NCI-H1436 treated with DMSO at 0.1 percent for 48 hours (cell line): ENCODE measurements at places on chromosomes 5 and 9.

DNA sequence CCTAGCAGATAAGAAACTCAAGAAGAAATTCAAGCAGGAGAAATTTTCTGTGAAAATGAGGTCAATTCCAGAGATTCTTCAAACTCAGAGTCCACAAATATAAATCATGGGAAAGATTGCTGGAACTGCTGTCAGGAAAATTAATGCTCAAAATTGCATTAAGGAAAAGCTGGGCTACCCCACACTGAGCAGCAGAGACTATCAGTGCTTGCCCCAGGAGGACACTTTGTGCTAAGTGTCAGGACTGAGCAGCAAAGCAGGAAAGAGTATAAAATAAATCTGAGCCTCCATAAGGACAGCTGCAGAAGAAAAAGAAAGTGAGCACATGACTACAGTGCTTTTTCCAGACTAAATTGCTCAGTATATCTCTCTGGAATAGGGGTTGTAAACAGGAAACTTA lies 81.6 kb downstream of the RGS7BP start:
- no peak for DNase-seq

- DNase-seq, result no peak
These were observed 64.3 kb downstream of the HABP4 start for GRCh38 chr9:96514108-96514799.

DNA sequence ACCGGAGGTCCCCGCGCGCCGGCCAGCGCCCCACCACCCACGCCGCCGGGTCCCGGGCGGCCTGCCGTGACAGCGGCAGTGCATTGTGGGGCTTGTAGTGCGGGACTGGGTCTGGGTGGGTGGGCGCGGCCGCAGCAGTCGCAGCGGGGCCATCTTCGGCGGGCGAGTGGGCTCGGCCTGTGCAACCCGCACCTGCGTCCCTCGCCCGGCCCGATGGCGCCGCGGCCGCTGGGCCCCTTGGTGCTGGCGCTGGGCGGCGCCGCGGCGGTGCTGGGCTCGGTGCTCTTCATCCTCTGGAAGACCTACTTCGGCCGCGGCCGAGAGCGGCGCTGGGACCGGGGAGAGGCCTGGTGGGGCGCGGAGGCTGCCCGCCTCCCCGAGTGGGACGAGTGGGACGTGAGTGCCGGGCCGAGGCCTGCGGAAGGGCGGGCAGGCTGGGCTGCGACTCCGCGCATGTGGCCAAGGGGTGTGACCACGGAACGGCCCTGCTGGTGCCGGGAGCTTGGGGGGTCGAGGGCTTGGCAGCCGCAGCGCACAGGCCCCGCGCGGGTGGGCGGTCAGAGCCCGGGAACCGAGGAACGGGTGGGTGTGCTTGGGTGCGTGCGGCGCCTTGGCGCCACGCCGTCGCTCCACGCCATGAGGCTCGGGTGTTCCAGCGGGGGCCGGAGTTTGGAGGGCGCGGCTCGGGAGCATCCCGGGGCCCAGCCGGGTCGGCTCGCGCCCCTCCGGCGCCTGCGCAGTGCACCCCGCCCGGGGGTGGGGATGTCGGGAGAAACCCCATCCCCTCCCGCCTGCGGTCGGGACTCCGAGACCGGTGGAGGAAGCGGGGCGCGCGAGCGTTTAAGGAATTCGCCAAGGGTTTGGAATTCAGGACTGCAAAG lies at the start of gene ARL10:
TSS of gene ARL10 (plus strand) at position 137 of the 881 bp plus-strand sequence. CDS start at position 214, 77 bp downstream.
- no peak for DNase-seq

GRCh38 chr9:89764217-89764616 lies 159.4 kb downstream of the GADD45G start:
- DNase-seq, result no peak

GRCh38 chr9:13555989-13556500 lies 276.6 kb upstream of the MPDZ start:
- DNase-seq, result no peak

DNA sequence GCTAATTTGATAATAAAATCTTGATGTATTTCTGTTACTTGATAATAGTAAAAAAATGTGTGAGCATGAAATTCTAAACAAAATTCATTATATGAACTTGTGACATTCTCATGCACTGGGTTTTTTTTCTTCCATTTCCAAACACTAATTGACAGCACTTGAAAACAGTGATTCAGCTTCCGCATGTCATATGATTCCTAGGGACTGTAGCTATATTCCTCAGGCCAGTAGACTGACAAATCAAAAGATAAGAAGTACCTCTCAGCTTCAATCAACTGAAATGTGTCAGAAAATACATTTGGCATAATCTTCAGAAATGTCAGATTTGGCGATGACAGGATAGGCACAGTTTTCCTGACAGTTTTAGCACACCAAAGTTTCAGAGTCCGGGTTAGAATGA lies 52.5 kb downstream of the EFNA5 start:
- DNase-seq, result no peak

- no peak for DNase-seq
These were observed 6.1 kb downstream of the ZNF622 start for GRCh38 chr5:16459451-16459850.

DNA sequence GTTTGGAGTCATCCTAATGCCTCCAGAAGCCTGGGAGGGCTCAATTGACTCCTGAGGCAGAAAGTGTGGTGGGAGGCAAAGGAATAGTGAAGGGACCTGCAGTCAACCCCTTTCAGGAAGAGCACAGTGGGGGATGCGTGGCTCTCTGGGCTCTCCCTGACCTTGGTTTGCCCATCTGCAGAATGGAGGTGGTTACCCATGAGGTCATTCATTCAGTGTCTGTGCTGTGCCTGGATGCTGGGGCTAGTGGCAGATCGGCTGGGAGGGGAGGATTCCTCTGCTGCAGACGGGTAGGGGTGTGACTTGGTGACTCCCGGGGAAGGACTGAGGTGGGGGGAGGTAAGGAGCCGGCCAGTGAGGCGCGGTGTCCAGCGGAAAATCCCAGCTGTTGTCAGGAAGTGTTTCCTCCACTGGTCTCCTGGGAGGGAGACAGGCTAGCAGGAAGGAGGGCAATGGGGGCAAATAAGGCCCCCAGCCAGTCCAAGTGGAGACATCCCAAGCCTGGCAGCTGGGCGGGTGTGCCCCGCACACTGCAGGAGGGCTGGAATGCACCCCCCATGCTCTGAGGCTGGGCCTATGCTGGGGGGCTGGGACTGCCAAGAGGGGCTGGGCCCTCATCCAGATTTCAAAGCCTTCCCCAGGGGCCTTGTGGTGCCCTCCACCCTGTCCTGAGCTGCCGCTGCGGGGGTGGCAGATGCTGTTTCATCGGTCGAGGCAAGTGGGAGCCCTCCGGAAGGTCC lies 10.9 kb downstream of the CXXC5 start:
- DNase-seq, result no peak

DNA sequence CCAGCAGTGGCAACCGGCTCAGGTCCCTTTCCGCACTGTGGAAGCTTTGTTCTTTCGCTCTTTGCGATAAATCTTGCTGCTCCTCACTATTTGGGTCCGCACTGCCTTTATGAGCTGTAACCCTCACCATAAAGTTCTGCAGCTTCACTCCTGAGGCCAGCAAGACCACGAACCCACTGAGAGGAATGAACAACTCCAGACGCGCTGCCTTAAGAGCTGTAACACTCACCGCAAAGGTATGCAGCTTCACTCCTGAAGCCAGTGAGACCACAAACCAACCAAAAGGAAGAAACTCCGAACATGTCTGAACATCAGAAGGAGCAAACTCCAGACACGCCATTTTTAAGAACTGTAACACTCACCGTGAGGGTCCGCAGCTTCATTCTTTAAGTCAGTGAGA lies 103.5 kb downstream of the GLIS3 start:
- DNase-seq, result no peak

GRCh38 chr9:136587145-136587943 lies 41.5 kb upstream of the NOTCH1 start:
- no peak for DNase-seq

DNA sequence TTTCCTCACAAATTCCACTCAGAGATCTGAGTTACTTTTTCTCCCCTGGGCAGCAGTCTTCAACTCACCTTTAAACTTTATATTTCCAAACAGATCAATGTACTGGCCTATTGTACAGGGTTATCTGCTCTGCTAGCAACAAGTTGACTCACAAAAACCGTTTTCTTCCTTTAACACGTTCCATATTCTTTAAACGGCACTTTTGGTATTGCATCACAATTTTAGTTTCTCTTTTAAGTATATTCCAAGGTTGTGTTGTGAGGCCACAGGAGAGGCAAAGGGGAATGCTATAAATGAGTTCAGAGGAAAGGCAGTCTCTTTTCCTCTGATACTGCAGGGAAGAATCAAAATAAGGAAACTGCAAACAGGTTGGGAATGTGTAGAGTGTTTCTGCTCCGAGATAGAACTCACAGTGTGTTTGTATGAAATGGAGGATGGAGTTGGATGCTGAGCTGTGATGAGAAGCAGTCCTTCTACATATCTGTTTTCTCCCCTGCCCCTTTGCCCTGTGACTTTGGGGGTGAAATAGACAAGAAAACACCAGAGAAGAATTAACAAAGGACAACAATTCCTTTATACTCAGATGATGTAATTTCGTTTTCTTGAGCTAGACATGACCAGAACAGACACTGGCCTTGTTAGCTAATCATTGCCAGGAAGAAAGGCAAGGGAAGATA lies 9.9 kb upstream of the ALDOB start:
- no peak for DNase-seq

DNA sequence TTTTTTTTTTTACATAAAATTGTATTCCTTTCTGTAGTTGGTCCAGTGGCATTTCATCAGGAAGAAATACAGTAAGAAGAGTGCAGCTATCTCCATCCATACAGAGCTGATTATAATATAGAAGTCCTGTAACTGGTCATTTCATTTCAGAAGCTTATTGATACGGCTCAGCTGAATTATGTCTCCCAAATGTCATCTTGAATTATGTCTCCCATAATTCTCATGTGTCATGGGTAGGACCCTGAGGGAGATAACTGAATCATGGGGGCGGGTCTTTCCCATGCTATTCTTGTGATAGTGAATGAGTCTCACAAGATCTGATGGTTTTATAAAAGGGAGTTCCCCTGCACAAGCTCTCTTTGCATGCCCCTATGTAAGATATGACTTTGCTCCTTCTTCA lies 492.9 kb downstream of the CHSY3 start:
- DNase-seq, result no peak

- DNase-seq, result no peak
These were observed 271.4 kb downstream of the MSX2 start for GRCh38 chr5:174995827-174996226.

DNA sequence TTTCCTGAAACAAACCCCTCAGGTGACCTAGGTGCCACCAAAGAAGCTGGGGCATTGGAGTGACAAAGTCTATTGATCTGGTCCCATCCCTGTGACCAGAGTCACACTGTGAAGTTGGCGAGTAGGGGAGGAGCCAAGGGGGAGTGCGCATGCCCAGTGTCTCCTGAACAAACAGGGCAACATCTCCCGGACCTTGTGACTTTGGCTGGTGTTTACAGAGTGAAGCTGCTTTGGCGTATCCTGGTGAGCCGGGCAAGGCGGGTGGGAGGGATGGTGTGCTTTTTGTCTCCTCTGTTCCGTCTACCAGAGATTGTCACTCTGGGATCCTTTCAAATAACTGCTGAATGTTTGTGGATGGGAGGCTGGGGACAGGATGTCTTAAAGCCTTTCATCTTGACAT lies 204.5 kb downstream of the HSPA4 start:
- DNase-seq, result no peak

DNA sequence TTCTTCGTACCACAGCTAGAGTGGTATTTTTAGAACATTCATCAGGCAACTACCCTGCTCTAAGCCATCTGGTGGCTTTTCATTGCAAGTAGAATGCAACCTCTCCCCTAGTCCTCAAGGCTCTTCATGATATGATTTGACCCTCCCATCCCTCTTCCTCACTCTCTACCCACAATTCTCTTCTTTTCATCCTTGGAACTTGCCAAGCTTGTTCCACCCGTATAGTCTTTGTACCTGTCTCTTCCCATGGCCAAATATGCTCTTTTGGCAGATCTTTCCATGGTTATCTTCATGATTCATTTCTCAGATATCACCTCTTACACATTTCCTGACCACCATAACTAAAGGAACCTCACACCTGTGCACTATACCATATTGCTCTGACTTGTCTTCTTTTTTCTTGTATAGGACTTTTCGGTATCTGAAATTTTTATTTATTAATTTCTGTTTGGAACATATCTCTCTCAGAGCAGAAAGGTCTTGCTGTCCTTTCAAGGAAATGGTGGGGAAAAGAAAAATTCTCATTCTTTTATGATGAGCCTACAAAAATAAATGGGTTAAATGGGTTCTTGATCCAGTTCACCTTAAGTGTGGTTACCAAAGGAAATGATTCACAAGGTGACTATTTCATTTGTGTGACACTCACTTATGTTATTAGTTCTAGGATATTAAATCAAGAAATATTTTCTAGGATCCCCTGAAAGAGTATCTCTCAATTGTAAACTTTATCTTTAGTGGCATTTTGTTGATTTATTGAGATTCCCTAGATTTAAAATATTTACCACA lies 3.7 kb upstream of the CD274 start:
- DNase-seq, result no peak

DNA sequence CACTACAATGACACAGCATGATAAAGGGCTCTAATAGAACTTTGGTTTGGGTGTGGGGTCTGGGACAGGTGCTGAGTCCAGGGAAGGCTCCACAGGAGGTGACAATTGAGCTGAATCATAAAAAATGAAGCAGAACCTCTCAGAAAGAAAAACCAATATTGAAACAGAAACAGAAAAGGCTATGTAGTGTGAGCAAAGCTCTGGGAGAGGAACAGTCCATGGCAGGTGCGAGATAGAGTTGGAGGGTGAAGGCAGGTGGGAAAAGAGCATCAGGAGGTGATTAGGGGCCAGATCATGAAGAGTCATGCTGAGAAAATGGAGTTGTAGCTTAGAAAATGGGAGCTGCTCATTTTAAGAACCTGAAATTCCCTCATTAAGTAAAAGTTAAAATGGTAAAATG lies 164.9 kb downstream of the KCTD16 start:
- DNase-seq, result no peak

DNA sequence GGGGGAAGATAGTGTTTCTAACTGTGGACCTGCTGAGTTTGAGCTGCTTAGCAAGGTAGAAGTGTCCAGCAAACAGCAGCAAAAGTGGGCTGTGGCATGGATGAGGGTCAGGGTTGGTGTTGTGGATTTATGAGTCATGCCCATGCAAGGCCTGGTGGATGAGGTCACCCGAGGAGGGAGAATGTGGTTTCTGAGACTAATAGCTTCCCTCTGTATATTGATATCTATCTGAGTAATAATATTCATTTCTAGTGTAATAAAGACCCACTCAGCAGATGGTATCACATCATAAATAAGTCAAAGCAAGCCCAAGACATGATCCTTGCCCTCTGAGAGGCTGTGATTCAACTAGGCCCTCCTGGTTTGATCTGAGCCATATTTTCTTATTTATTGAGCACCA lies 597.8 kb upstream of the CLINT1 start:
- no peak for DNase-seq

- no peak for DNase-seq
These were observed 8.2 kb upstream of the FST start for GRCh38 chr5:53472279-53472678.
